ENCODE measurements at places on chromosomes 2 and 18.

DNA sequence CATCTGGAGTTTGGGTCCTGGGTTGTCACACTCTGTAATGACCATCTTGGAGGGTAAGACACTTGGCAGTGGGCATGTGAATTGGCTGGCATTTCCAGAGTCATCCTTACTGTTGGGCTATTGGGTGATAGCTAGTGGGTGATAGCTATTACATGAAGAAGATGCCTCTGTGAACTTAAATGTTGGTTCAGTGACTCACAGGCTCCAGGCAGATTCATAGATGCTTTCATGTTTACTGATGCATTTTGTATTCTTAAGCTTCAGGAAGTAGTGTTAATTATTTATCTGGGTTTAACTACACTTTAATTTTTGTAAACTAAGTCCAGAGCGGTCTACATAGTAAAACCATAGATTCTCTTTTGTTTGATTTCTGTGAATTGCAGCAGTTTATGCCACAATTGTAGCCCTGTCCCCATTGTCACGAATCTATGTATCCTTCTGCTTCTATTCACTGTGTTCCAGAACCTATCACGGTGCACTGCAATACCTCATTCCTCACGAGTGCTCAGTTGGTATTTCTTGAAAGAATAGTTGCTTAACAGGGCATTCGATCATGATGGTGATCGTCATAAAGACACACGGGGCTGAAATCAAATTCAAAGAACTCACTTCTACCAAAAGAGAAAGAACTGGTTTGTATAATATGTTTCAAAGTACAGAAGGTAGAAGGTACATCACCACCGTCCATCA, 79.7 kb downstream of the GBX2 start:
- no peak for DNase-seq

- no peak for DNase-seq
These were observed 84.8 kb upstream of the PIK3C3 start for GRCh38 chr18:41870191-41870590.

DNA sequence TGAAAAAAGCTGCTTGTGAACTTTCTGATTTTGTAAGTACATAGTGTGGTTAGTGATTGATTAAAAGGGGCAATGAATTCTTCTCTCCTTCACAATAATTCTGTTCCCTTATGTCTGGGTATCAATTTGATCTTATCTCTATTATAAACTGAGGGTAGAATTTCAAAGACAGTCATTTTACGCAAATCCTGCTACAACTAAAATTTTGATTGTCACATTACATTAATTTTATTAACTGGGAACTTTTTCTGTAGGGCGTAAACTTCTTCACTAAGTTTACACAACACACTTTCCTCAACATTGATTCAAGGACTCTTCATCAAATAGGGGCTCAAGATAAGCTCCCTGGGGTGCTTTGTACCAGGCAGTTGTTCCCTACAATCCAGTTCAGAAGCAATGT, 5.0 kb upstream of the SLC8A1 start:
- no peak for DNase-seq

DNA sequence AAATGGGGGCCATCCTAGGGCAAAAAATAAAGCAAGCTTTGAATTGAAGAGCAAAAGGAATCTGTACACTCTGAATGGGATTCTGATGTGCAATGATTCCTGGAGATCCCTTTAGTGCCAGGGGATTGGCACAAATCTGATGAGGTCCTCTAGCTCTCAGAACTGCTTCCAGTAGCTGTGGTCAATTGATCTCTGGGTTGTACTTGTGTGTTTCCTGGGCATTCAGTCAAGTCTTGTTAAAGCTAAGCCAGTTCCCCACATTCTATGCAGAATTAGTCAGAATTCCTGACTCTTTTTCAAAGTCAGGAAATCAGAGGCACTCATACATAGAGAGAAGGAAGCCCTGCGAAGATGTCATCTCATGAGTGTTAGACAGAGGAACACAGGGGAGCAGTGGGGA, 161.3 kb downstream of the DNER start:
- DNase-seq: no peak

- no peak for DNase-seq
These were observed 44.9 kb upstream of the REL start for GRCh38 chr2:60836491-60836890.

GRCh38 chr2:186518945-186519344, 32.9 kb downstream of the ZC3H15 start:
- DNase-seq: no peak

GRCh38 chr2:100731535-100731981, 88.4 kb upstream of the NPAS2 start:
- no peak for DNase-seq

DNA sequence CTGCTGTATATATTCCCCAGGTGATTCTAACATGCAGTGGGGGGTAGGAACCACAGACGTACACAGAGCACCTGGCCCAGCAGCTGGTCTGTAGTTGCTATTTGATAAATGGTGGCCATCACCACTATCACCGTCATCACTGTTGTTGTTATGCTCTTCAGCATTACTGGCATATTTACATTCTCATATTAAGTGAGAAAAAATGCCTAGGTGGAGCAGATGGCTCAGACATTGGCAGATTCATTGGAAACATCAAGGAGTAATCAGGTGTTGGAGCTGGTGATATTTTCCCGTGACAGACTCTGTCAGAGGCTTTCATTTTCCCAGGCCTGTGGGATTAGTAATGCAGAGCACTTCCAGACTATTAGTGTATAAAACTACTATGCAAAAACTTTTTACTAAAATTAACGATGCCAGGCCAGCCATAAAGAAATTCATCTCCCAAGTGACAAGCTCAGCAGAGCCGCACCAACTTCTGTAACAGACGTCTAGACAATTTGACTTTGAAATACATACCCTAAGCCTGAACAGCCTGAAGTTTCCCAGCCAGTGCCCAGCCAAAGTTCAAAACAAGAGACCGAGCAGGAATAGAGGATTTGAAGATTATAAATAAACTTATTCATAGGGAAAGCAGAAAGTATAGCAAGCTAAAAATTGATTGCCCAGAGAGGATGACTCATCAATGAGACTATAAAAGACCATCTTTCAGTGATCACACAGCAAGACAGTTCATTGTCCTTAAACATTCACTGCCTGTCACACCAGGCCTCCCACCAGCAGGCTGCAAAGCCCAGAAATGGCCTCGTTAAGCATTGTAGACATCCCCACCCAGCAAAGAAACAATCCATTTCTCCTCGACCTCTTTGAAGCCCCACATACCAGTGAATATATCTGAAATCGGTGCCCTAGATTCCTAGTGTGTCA, 247.4 kb upstream of the CHAC2 start:
- no peak for DNase-seq

DNA sequence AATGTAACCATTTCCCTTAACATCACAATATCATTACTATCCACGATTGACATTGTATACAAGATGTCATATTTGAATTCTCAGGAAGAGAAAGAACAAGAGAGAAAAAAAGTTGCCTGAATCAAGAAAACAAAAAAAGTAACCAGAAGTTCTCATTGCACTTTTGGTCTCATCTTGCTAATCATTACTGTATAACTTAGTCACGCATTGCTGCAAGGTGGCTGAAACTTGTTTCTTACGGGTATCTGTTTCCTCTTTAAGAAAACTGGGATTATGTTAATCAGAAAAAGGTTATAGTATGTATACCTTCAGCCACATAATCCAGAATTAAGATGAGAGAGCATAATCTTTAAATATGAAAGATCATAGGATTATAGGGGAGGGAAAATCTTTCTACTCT, 639.7 kb upstream of the SYT4 start:
- DNase-seq: no peak

GRCh38 chr2:601387-601698, 75.9 kb downstream of the TMEM18 start:
- no peak for DNase-seq

GRCh38 chr2:68225119-68225632, 27.2 kb downstream of the PPP3R1 start:
- no peak for DNase-seq

DNA sequence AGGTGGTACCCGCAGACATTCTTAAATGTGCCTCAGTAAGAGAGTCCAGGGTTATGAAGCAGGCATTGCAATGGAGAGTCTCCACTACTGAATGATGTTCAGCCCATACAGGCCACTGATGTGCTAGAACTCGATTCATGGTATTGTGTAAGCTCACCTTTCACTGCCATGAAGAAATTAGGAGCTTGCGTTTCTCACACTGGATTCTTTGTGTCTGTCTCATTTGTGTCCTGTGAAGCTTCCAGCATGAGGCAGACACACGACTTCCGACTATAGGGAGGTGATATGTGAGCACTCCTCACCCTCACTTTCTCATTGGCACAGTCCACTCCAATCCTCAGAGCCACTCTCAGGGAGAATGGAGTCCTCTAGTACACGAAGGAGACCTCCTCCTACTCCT, 677.4 kb upstream of the RAB6C start:
- DNase-seq: no peak

GRCh38 chr2:164522561-164522981, 98.7 kb downstream of the GRB14 start:
- DNase-seq: no peak

GRCh38 chr18:67381608-67382150, 134.8 kb downstream of the DSEL start:
- no peak for DNase-seq

GRCh38 chr2:54644236-54644635, 79.2 kb upstream of the EML6 start:
- DNase-seq: no peak

DNA sequence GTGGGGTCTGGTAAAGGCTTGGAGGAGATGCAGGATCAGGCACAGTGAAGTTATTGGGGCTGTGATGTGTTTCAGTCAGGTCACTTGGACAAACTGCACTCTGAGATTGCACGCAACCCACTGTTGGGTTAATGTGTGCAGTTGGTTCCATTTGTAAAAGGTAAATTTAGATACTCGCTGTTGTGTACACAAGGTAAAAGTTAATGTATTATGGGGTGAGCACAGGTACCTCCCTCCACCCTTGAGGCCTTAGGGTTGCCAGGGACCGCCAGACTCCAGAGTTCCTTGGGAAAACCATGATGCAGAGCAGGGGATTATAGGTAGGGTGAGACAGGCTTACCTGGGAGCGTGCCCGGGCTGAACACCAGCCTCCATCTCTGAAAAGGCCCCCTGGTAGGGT, 20.1 kb downstream of the IMPA2 start:
- DNase-seq: no peak

All from right hindlimb (tissue), 1 donor.